ENCODE measurements at places on chromosomes 4 and X. TPM values are rescaled to one million over a fixed set of nuclear protein-coding genes. Genes with fewer than 3 reads are reported as not detected.

SLC7A11 gene
- 0.99 TPM for total RNA-seq

TAF1 gene
- total RNA-seq = 81.0 TPM

SHOX gene
- not detected for total RNA-seq

PDGFC gene
- total RNA-seq = 32.8 TPM

DCAF4L1 gene
- 0.14 TPM for total RNA-seq

RS1 gene
- not detected for total RNA-seq

TMEM164 gene
- total RNA-seq = 18.0 TPM

UGT2B15 gene
- not detected for total RNA-seq

MSANTD1 gene
- 2.8 TPM for total RNA-seq

DCLK2 gene
- total RNA-seq = 18.3 TPM

TLR6 gene
- 1.8 TPM for total RNA-seq

DNA sequence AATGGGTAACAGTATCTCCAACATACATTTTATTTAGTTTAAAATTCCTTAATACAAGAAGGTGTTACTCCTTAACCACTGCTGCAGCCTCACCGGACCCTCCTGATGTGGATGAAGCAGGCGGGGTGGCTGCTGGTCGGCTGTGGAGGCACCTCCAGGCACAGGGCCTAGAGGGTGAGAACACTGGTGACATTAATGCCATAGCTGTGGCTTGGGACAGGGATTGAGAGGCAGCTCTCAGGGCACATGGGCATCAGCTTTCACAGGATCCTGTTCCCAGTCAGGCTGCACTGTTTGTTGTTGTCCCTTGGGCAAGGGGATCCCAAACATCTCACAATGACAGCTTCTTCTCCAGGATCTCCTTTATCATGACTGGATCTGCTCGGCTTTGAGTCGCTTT lies 90.0 kb downstream of the GATB start:
- DNase-seq = no peak

- no peak for DNase-seq
Observed at GRCh38 chr4:104848597-104849225, 298.0 kb upstream of the TET2 start.

DNA sequence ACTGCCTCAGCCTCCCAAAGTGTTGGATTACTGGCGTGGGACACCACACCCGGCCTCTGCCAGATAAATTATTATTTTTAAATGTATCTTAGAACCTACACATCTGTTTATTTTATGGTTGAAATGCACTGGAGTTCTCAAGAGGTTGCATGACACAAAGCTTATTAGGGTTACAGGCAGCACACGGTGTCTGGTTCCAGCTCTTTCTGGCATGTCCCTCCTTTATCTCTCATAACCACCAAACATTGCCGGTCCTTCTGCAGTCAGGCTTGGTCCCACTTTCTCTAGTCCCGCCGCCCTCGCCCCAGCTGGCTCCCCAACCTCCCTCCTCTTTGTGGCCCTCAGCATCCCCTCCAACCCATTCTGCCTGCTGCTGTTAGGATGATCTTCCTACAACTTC lies 39.7 kb upstream of the SPRY1 start:
- DNase-seq = no peak

DNA sequence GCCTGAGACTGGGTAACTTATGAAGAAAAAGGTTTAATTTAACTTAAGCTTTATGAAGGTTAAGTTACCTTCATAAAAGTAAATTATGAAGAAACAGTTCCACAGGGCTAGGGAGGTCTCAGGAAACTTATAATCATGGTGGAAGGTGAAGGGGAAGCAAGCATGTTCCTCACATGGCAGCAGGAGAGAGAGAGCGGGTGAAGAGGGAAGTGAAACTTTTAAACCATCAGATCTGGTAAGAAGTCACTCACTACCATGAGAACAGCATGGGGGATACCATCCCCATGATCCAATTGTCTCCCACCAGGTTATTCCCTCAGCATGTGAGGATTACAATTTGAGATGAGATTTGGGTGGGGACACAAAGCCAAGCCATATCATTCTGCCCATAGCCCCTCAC lies 944.7 kb upstream of the NDST4 start:
- DNase-seq = no peak

DNA sequence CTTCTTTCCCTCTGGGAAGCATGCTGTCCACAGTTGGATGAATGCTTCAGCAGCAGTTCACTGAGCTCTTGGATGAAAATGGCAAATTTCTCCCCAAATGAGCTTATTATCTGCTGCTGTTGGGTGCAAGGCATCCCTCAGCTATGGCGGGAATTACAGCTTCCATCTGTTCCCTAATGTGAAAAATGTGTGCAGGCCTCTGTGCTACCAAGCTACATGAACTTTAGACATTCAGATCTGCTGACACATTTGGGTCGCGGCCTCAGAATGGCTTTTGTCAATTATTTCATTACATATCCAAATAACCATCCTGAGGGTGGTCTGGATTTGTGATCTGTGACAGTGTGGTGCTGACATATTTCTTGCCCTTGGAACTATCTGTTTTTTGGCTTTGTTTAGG lies 119.5 kb upstream of the SCML1 start:
- DNase-seq = no peak

DNA sequence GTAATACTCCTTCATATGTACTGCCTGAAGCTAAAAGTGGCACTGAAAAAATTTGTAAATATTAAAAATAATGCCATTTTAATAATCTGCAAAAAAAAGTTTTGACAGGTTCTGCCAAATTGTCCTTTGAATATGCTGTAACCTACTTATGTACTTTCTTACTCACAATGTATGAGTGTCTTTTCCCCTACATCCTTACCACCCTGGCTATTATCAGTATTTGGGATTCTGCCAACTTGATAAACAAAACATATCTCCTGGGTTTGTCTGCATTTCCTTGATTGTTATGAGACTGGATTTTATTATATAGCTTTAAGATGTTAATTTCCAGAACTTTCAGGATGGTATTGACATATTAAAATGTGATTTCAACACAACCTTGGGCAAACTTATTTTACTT lies 187.9 kb downstream of the CHM start:
- no peak for DNase-seq

DNA sequence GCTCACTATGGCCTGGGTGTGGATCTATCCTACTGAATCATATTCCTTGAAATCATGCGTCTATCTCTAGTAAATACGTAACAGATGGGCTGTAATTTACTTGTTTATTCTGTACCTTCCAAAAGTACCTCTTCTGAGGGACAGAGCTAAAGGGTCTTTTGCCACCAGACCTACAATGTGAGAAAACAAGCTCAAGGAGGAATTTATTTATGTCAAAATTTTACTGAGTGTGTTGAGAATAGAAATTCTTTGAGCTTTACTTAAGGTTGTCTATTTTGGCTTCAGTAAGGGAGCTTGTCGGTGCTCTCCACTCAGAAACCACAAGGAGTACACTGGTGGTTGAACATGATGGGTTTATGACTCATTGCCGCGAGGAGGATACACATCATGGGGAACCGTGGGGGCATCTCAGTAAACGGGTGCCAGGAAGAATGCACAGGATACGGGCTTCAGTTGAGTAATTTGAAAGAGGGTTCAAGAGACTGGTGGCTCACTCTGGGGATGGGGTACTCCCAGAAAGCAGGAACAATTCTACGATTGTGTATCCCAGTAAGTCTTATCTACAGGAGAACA lies 3.0 kb downstream of the ANK2 start:
- no peak for DNase-seq

- DNase-seq = no peak
Observed at GRCh38 chrX:49183701-49184281, 2.4 kb downstream of the PRICKLE3 start.

DNA sequence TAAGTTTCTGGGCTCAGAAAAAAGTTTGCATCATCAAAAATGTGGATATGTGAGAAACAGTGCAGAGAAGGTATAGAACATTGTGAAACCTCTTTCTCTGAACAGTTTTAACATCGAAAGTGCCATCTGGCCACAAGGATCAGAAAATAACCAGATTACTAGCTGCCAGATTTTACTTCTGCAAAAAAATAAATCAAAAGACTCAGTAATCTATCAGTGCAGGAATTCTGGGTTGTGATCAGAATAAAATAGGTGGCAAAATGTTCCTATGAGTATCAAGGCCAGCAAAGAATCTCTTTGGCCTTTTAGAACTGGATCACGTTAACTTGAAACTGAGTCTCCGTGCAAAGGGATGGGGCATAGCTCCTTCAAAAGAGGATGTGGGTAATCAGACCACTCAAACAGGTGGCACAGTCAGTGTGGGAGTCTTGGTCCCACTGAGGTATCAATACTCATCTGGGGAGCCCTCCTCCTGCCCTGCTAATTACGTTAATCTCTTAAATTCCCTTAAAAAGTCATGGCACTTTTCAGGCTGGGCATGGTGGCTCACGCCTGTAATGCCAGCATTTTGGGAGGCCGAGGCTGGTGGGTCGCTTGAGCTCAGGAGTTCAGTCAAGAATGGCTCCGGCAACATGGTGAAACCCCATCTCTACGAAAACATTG lies 26.7 kb upstream of the RBM47 start:
- no peak for DNase-seq

DNA sequence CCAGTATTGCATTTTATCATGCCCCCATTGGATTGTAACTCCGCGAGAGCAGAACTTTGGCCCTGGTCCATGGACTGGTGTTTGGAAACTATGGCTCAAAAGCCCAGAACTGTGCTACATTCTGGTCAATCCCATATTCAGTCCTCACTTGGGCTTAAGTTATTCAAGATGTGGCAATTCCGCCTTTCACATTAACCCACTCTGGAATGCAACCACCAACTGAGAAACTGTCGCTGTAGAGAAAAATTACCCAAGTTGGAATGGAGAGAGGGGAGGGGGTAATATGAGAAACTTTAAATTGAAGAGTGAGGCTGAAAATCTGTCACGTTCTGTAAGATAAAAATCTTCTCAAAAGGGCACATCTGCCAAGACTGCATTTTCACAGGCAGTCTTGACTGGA lies 189.6 kb upstream of the NHS start:
- DNase-seq = no peak

GRCh38 chr4:155085843-155086530 lies 122.4 kb upstream of the NPY2R start:
- DNase-seq = no peak

DNA sequence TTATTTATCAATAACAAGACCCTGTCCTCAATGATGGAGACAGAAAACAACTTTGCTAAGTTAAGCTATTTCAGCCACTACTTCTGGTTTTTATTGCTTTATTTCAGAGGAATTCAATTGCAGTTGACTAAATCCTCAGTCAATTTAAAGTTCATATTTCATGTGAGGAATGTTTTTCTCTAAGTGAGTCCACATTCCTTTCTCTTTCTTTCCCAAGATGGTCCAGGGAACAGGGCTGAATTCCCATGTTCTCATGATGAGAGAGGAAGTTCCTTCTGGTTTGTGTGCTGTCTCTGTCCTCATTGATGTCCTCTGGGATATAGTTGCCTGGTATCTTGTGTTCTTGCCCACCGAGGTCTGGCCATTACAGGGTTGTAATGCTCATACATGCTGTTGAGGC lies 117.2 kb downstream of the SLIT2 start:
- DNase-seq = no peak

DNA sequence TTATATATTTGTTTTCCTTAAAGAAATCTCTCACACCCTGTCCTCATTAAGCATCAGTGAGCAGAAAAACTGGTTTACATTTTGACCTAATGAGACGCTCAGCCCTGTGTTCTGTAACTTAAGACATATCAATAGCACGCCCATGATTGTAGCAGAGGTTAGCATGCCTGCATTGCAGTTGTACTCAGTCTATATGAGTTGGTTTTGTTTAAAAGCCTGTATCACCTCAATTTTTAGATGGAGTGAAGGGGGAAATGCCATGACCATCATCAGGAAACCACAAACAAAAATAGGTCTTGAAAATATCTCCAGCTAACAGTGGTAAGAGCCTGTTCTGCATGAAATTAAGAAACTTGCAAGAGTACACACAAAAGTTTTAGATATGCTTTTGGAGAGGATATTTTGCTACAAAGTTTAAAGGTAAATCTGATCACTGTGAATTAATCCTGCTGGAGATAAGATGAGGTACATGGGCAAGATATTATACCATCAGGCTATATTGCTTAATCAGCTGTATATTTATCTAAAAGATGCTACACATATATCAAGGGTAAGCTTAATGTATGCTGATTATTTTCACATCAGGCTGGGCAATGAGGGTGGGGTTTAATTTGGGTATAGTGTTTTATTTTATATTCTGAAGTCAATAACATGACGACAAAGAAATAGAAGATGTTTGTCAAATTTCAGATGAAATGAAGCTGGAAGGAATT lies 13.1 kb upstream of the COQ2 start:
- no peak for DNase-seq

DNA sequence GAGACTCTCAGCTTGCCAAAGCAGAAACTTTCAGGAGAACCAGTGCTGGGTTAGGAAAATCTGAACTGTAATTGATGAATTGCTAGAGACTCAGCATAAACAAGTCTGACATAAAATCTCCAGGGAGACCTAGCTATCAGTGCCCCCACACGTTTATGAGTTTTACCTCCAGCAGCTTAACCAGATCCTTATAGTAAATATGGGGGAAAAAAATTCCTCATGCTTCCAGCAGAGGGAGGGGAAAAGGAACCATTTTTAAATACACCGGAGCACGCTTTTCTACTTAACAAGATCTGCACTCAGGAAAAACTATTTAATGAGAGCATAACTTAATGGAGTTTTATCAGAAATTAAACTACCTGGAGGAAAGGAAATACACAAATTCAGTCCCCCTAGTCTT lies 1040.7 kb upstream of the INTU start:
- no peak for DNase-seq

DNA sequence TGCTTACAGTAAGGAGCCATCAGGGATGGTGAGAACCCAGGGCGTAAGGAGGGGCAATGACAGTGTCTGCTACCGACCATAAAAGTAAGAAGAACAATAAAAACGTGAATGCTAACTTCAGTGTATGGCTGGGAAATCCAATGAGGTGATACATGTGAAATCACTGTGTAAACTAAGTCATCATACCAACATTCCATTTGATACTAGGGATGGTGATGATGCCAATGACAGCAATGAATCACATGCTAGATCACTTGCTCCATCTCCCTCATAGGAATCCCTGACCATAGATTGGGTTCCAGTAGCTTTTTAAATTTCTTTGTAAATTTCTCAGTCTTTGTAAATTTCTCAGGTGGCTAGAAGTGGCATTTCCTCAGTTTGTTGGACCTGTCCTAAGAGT lies 146.3 kb downstream of the SMIM20 start:
- no peak for DNase-seq

DNA sequence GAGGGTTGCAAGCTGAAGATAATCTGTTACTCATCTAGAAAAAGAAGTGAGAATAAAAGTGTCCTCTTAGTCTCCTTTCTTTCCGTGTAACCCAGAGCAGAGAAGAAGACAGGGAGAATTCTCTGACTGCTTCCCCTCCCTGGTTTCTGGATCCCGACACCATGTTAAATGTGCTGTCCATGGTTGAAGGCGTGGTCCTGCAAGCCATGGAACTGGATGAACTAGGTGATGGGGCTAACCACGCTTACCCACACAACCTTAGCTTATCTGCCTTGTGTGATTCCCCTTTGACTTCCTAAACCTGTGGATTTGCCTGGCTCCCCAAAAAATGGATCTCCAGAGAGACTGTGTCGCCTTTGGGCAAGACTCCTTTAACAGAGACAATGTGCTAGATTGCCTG lies 907.6 kb downstream of the FSTL5 start:
- no peak for DNase-seq

GRCh38 chr4:71602289-71602900 lies 181.5 kb downstream of the GC start:
- DNase-seq = no peak

GRCh38 chrX:69120476-69120875 lies 44.8 kb downstream of the PJA1 start:
- DNase-seq = no peak
